ENCODE measurements at places on chromosomes 6 and 20. TPM values are rescaled to one million over a fixed set of nuclear protein-coding genes. Genes with fewer than 3 reads are reported as not detected.
A peak's percentile ranks its signal among the peaks of the same experiment; 100 is the strongest.

The MATN4 gene
- total RNA-seq, result not detected

GRCh38 chr6:166411271-166411670, 28.5 kb upstream of the MPC1 start:
- DNase-seq, result no peak

- no peak for DNase-seq
Observed at GRCh38 chr6:93394471-93394870, 24.9 kb downstream of the EPHA7 start.

GRCh38 chr6:111798281-111798725, 74.9 kb downstream of the FYN start:
- DNase-seq, result no peak

- no peak for DNase-seq
Observed at GRCh38 chr20:20231528-20232298, 136.2 kb upstream of the INSM1 start.

The GFRAL gene
- not detected for total RNA-seq

- DNase-seq, result peak; percentile 93
Observed at GRCh38 chr6:32369660-32370059, 2.0 kb downstream of the TSBP1 start.

- DNase-seq, result no peak
Observed at GRCh38 chr6:46773201-46773855, 19.9 kb upstream of the MEP1A start.

The LY6G5B gene
- 0.91 TPM for total RNA-seq

The MROH8 gene
- total RNA-seq, result 0.11 TPM

GRCh38 chr6:132369526-132369925, 31.7 kb downstream of the MOXD1 start:
- DNase-seq, result peak; percentile 56

DNA sequence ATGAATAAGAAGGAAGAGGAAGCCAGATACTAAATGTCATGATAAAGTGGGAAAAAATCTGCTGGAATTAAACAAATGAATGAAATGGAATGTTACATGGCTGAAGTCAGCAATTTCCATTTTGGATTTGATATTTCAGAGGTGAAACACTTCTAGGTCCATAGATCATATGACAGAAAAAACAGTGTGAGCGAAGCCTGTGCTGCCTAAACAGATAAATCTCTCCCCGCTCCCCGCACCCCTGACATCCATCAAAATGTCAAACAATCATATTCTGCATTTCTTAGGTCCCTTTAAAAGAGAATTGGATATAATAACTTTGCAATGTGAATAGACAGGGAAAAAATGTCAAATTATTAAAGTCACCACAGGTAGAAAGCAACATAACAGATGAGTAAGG, 26.0 kb upstream of the TRDN start:
- DNase-seq, result no peak

DNA sequence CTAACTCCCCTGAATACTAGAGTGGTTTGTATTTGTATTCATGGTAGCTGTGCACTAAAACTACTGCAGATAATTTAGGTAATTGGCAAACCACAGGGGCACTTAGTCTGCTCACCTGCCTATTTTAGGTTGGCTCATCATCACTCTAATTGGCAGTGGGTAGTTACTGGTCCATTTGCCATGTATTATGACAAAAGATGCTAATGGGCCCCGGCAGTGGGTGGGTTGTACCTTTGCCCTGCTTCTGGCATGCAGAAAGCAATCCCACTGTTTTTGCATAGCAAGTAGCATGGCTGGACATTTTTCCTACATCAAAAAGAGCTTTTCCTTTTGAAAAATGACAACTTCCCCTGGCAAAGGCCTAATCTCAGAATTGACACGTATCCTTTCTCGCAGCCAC, 741.4 kb upstream of the MAP3K7 start:
- no peak for DNase-seq

DNA sequence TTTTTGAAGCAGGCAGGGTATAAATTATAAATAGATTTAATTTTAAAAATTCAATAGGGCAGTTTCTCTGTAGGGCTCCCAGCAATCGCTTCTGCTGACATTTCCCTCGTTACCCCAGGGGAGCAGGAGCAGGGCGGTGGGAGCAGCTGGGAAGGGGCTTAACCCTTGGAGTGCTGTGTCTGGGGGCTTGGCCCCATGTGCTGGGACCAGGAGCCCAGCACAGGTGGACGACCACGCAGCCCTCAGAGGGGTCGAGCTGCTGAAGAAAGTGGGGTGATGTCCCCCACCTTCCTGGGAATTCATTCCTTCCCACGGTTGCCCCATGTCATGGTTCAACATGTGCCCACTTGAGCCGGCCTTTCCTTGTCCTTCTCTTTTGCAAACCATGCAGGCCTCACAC, 67.5 kb upstream of the STX16 start:
- no peak for DNase-seq

The HTR1E gene
- total RNA-seq, result not detected

GRCh38 chr6:155256122-155256795, 7.6 kb upstream of the CLDN20 start:
- no peak for DNase-seq

The ADIG gene
- not detected for total RNA-seq

GRCh38 chr6:7515363-7515762, 26.1 kb upstream of the DSP start:
- DNase-seq, result no peak

DNA sequence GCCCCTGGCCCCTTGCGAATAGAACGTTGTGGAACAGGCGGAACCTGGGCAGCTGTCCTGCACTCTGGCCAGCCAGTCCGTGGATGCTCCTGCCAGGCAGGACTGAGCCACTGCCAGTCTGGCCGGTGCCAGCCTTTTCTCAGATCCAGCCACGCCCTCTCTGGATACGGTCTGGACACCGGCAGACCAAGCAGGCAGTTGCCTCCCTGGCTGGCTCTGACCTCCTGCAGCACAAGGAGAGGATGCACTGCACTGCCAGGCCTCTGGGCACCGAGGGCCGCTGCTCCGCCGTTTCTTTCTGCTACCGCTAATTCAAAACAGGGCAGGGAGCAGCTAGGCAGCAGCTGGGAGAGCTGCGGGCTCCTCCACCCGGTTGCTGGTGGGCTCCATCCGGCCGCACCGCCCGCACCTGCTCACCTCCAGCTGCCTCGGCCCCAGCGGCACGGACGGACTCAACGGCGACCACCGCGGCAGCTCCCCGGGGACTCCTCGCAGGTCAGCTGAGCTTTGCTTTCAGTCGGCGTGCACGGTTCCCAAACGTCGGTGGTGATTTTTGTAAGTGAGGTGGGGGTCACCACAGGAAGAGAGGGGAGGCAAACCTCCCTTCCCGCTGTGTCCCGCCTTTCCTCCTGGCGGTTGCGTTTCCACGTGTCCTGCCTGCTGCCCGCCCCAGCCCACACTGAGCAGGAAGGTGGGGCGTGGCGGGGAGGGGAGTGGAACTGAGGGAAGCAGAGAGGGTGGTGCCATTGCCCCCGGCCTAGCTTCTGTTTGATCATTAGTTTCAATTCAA, 30.3 kb upstream of the AFDN start:
- DNase-seq, result no peak

The PGM3 gene
- total RNA-seq, result 59.8 TPM

DNA sequence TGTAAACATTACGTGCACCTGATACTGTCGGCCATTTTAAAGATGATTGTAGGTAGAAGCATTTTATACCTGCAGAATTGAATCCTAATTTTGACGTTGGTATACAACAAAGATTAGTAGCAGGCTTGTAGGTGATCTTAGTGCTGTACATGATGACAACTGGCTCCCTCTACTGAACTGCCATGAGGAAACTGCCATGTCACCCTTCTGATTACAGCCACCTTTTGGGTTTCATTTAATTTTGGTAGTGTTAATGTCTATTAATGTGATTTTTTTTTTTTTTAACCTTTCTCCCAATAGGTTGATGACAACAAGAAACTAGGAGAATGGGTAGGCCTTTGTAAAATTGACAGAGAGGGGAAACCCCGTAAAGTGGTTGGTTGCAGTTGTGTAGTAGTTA, 2.3 kb downstream of the RPS12 start:
- DNase-seq, result no peak

DNA sequence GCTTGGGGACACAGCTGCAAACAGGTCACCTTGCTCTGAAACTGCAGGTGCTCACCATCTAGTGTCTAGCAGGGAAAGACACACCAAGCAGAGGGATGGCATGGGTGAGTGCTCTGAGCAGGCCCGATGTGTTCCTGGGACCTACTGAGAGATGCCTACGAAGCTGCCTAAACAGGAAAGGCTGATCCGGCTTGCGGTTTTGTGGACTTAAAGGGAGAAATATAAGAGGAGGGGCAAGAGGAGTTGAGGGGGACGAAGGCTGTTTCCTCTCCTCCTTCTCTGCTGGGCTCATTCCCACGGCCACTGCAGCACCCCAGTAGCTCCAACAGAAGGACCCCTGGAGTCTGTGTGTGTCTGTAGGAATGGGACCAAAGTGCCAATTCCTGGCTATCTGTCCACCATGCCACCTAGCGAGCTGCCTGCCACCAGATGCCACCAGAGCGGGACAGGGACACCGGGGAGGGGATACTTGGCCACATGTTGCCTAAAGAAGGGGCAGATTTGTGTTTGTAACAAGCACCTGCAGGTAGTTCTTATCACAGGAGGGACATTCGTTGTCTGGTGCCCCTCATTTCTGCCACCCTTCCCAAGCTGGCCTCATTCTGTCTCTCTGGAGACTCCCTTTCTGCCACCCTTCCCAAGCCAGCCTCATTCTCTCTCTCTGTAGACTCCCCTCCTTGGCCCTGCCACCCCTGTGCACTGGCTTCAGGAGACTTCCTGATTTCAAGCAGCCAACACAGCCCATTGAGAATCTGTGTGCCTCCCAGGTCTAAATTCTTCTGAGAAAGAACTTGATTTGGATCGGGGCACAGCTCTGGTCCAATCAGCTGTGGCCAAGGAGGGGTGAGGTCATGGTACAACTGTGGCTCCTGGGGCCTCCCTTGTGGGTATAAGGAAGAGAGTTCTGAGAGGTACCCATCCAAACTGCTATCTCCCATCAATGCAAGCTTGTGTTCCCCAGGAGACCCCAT, 221.8 kb downstream of the ANKRD60 start:
- no peak for DNase-seq

- DNase-seq, result peak; percentile 68
Observed at GRCh38 chr6:170439366-170440361, 113.4 kb downstream of the PSMB1 start.

The SEC23B gene
- total RNA-seq, result 56.3 TPM

GRCh38 chr6:2796861-2797260, 31.7 kb downstream of the WRNIP1 start:
- no peak for DNase-seq

The ZNF334 gene
- 0.54 TPM for total RNA-seq

The NKAIN2 gene
- not detected for total RNA-seq

The EYA2 gene
- total RNA-seq, result 1.7 TPM

The SLC32A1 gene
- total RNA-seq, result not detected

DNA sequence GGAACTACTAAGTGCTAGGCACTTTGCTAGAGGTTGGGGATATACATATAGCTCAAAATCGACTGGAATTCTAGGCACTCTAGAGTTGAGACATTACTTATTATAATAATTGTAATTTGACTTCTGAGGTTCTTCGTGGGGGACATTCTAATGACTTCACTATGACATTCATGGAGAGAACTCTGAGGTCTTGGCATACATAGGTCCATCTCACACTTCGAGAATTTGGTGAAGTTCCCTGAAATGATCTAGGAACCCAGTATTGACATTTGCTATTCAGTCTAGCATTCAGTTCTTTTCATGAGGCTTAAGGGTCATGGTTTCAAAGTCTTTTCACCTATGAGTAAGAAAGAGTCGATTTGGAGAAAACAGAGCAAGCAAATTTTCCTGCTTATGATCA, 446.6 kb upstream of the JAG1 start:
- DNase-seq, result no peak

The AVP gene
- not detected for total RNA-seq

DNA sequence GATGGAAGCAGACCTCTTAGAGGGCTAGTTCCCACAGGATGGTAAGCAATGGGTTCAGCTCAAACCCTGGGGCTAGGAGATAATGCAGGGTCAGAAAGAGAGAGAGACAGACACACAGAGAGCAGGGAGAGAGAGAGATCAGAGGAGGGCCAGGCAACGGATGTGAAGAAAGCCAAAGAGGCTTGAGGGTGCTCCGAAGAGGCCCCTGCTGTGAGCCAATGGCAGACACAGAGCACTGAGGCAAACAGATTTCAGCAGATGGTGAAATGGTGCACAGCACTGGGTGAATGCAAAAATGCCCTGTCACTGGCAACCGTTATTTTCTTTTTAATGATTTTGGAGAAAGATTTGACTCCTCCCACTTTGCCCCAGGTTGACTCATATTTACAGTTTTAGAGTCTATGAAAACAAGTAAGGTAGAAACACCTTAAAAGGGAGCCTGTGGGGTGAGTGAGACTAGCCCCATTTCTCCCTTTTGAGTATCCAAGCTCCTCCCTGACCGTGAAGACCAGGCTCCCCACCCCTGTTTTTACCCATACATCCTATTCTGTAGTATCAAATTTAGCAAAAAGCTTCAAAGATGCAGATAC, 840 bp downstream of the DEFB132 start:
- no peak for DNase-seq

GRCh38 chr20:15544742-15545141, 1028.5 kb downstream of the KIF16B start:
- DNase-seq, result no peak

DNA sequence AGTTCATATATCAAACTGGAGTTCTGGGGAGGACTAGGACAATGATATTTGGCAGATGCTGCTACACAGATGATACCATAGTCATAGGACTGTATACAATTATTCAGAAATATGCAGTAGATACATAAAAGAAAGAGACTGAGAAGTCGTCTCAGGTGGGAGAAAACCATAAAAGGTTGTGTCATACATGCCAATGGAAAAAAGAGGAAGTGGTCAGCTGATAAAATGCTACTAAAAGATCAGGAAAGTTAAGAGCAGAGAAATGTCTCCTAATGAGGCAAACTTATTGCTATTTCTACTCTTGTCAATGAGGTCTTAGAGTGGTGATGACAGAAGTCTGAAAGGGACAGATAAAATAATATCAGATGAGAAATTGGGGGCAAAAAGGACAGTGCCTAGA, 407.6 kb downstream of the COL12A1 start:
- no peak for DNase-seq

DNA sequence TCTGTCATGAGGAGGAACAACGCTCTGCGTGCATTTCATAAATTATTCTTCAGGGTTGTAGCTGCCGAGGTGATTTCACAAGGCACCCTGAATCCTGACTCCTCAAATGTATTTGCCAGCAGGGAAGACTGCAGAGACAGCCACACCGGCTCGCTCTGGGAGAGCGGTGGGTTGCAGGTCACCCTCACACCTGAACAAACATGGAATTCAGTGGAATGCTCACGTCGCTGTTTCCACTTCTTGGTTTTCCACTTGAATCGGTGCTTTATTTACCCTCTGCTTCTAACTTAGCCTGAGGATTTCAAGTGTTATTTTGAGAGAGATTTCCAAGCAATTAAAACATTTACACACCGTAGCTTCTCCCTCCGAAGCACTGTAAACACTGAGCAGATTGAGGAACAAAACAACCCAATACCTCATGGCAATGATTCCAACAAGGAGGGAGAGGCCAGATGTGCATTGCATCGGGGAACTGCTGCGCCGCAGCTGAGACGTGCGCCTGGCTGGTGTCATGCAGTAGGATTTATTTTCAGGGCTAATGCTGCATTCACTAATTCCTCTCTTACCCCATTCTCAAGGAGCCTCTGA, 59.5 kb upstream of the GGTLC1 start:
- DNase-seq, result no peak

The NMBR gene
- total RNA-seq, result not detected

GRCh38 chr20:58956078-58956477, 25.0 kb upstream of the NELFCD start:
- no peak for DNase-seq

The OR14J1 gene
- total RNA-seq, result not detected

The OPRM1 gene
- total RNA-seq, result not detected

GRCh38 chr6:169190144-169190584, 63.5 kb downstream of the THBS2 start:
- DNase-seq, result peak; percentile 41

The C6orf141 gene
- 13.2 TPM for total RNA-seq

The TEAD3 gene
- 7.3 TPM for total RNA-seq

Measured in Daoy (cell line).